Hypothalamus (tissue), 51 donors: ENCODE measurements at places on chromosomes 3 and 15.

- no peak for DNase-seq
Measured at GRCh38 chr15:49877873-49878521, 241.0 kb downstream of the ATP8B4 start.

- no peak for DNase-seq
Measured at GRCh38 chr3:41224120-41224806, 25.0 kb downstream of the CTNNB1 start.

DNA sequence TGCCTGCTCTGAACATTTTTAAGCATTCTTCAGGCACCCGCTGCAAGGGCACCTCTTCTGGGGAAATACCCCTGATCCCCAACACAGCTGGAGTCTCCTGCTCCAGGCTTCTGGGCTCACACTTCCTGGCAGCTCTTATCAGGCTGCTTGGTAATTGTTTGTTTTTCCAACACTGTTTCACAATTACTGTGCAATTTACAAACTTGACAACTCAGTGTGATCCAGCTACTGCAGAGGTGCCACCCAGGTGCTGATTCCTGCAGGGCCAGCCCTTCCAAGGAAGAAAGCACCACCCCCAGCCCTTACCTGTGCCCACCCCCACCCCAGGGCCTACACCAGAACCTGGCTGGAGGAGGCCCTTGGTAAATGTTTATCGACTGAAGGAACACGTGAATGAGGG, 66.5 kb downstream of the MAGEF1 start:
- DNase-seq, result no peak

DNA sequence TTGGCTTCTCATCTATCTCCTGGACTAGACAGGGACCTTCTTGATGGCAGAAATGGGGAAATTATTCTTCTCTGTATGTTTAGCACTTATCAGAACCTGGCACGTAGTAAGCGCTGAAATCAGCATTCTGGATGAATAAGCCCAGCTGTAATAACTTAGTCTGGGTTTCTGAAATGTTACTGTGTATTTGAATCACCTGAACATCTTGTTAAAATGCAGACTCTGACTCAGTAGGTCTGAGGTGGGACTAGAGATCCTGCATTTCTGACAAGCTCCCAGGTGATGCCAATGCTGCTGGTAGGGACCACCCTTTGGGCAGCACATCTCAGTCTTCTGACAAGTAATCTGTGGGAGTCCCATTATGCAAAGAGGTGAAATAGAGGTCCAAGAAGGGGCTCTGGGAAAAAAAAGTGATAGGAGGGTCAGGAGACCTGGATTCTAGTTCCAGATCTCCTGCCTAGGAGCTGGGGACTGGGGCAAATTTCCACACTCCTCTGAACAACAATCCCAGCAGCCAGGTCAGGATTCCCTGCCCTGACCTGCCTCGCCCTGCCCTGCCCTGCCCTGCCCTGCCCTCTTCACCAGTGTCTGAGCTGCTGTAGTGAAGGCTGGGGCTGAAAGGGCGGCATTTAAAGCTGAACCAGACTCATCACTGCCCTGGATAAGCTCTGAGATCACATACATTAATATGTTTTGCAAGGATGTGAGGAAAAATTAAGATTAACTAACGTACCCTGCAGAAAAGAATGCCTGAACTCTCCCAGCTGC, 17.2 kb upstream of the SLC6A11 start:
- DNase-seq, result no peak

DNA sequence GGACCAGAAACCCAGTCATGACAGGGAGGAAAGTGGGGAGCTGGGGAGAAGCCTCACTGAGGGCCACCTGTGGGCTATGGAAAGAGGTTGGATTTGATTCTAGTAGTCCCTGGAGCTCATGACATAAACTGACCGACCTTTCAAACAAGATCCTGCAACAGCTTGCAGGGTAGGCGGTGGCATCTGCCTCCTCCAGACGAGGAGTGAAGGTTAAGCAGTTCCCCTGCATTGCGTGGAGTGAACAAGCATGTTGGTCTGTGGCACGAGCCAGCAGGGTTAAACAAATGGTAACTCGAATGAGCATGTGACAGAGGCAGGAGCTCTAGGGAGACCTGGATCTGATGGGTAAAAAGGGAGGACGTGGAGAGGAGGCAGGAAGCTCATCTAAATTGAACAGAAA, 12.7 kb downstream of the TGM4 start:
- no peak for DNase-seq

DNA sequence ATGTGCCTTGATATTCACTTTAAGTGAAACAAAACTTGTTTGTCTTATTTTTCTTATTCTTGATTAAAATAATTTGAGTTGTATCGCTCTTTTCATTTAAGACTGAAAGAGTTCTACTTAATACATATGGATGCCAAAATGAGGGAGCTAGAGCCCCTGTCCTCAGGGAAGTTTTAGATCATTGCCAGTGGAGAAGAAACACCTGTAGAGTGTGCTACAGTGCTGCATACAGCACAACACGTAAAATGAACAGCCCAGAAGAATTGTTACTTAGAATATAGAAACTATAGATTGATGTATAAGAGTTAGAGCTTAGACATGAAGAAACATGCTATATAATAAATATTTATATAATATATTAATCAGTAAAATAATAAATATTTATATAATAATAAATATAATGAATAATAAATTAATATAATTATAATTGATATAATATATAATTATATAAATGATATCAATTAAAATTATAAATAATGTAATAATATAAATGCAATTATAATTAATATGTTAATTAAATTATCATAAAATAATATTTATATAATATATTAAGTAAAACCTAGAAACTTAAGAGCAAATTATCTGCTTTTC, 1234.7 kb downstream of the ROBO2 start:
- DNase-seq, result no peak

GRCh38 chr15:39851500-39852092, 68.5 kb downstream of the GPR176 start:
- no peak for DNase-seq

GRCh38 chr3:124558991-124559845, 171.0 kb upstream of the UMPS start:
- peak; percentile 76 for DNase-seq

DNA sequence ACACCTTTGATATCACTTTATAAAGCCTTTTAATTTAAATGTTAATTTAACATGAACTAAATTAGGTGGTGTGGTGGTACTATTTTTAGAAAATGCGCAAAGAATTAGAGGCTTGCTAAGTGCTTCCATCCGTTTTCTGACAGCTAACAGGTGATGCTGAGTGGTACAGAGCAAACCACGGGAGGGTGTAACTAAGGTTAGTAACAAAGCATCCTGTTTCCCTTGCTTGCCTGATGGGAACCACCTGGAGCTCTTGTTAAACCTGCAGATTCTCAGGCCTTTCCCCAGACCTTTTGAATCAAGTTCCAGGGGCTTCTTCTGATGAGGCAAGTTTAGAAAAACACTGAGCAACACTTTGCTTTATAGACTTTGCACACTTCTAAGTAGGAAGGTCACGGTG, 101.0 kb downstream of the ATG7 start:
- no peak for DNase-seq

- DNase-seq, result no peak
Measured at GRCh38 chr15:77454265-77454664, 33.6 kb downstream of the HMG20A start.

- DNase-seq, result peak; percentile 3
Measured at GRCh38 chr3:132256989-132257388, 60.2 kb upstream of the ACP3 start.

DNA sequence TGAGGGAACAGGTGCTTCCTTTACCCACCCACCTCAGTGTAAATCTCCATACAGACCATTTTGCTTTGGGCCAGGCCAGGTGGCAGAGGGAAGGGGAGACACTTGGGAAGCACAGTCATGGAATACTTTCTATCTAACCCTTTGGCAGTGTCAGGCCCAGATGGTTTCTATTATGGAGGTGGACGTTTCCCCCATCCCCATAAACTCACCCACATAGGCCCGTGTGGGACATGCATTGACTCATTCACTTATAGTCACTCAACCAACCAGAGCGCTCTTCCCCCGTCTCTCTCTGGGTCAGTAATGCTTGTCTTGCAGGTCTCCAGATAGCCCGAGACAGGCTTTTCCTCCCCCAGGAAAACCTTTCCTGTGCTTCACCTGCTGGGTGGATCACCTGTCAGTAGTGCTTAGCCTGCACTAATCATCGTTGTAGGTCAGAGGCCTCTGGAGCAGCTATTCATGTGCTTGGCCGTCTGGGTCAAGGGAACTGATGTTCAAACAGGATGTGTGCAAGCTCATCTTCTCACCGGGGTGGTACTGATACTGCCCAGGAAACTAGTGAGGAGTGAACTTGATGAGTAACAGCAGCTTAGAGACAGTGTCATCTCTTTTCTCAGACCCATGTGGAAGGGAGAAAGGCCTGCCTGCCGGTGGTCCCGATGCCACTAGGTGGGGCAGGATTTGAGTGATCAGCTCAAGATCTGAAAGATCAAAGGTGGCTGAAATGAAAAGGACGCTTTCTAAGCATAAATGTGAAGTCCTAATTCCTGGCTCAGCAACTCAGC, 67.1 kb downstream of the CEMIP start:
- DNase-seq, result no peak

GRCh38 chr3:71006810-71007785, 576.4 kb downstream of the FOXP1 start:
- DNase-seq, result no peak

DNA sequence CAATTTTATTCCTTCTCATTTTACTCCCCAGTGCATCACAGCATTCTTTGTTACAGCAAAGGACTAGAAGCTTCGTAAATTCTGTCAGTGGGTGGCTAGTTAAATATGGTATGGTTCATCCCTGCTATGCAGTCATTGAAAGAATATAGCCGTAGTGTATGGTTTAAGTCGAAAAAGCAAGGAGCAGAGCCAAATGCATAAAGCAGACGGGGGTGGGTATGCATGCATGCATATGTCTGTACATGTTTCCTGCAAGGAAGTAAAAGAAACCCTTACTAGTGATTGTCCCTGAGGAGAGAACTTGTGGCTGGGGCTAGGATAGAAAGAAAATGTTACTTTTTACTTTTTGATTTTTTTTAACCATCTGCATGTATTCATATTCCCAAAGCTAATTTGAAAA, 19.9 kb downstream of the RBP2 start:
- DNase-seq, result no peak

DNA sequence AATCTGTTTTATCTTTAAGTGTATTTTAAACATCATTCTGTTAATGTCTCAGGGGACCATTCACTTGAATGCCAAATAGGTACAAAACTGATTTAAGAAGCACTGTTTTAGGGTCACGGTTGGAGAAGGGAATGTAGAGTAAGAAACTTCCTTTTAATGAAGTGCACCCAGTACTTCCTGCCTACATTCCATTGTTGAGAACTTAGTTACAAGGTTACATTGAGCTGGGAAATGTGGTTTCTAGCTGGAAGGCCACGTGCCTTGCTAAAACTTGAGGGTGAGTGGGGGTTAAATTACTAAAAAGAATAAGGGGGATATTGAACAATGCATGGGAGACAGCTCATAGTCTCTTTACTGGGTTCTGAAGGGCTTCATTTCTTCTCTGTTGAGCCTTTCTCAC, 78.3 kb upstream of the TBC1D5 start:
- DNase-seq, result no peak

DNA sequence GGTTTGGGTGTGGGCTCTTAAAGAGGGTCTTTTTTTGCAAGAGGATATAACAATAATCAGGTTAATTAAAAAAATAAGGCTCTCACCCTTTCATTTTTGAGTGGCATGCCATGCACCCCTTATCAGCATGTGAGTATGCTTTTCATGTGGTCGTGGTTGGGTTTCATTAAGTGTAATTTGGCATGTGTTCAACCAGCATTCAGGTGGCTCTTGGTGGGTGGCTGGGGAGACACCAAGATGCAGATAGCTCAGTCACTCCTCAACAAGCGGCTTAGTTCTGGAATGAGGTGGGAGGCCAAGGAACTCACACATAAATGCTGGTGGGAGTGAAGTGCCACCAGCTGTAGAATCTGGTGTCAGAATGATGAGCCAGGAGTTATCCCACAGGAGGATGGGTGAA, 66.8 kb downstream of the FLNB start:
- no peak for DNase-seq

GRCh38 chr15:99454941-99455788, 110.6 kb upstream of the MEF2A start:
- no peak for DNase-seq

DNA sequence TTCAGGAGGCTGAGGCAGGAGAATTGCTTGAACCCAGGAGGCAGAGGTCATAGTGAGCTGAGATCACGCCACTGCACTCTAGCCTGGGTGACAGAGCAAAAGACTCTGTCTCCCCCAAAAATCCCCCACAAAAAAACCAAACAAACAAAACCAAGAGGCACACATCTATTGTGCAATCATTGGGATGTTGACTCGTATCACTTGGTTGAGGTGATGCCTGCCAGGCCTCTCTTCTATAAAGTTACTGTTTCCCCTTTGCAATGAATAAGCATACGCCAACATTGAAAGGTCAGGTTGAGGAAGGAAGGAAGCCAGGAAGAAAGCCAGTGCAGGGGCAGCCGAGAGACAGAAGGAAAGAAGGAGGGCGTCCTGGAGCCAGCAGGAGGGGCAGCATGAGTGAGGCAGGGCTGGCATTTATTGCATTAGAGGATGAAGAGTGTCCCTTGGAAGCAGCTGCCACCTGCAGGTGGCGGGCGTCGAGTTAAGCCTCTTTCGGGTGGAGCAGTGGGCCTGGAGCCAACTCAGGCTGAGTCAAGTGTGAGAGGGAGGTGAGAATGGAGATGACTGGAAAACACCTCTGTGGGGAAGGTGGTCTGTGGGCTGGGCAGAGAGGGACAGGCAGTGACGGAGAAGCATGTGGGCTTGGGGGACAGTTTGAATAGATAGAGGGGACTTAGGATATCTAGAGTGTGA, 8.3 kb upstream of the CSPG4 start:
- no peak for DNase-seq

DNA sequence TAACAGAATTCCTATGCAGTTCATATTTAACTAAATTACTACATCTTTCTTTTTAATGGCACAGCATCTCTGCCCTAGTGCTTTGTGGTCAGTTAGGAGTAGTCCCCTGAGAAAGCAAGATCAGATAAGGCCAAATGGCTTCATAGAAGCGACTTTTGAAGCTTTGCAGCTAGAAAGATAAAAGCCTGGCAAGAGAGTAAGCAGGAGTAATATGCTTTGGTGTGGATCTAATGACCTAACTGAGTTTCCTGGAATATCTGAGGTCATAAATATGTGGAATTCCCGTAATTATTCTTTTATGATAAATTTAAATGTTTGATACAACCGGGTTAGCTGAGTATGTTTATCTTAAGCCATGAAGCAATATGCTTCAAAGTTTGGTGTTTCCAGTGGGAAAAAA, 374.9 kb upstream of the LRRC3B start:
- DNase-seq, result no peak

- DNase-seq, result no peak
Measured at GRCh38 chr3:157201648-157202278, 41.8 kb upstream of the CCNL1 start.

- no peak for DNase-seq
Measured at GRCh38 chr3:12981306-12982275, 91.6 kb downstream of the IQSEC1 start.
